ENCODE measurements at places on chromosomes 13 and 19. TPM values are rescaled to one million over a fixed set of nuclear protein-coding genes. Genes with fewer than 3 reads are reported as not detected.

The CYP4F3 gene
- not detected for polyA plus RNA-seq

The ZFP28 gene
- 7.5 TPM for polyA plus RNA-seq

The ZNF723 gene
- not detected for polyA plus RNA-seq

The RYR1 gene
- 0.09 TPM for polyA plus RNA-seq

The DAND5 gene
- polyA plus RNA-seq, result 0.03 TPM

The CCDC169 gene
- polyA plus RNA-seq, result 3.5 TPM

The MBD3L2 gene
- polyA plus RNA-seq, result not detected

The KISS1R gene
- polyA plus RNA-seq, result not detected

The GDF15 gene
- polyA plus RNA-seq, result 24.3 TPM

The TPTE2 gene
- polyA plus RNA-seq, result not detected

The CGB5 gene
- not detected for polyA plus RNA-seq

The GAPDHS gene
- polyA plus RNA-seq, result not detected

The CAPN12 gene
- 0.20 TPM for polyA plus RNA-seq

The ZNF177 gene
- 1.0 TPM for polyA plus RNA-seq

The CNN1 gene
- 24.0 TPM for polyA plus RNA-seq

The BRCA2 gene
- polyA plus RNA-seq, result 2.0 TPM

The CLDND2 gene
- not detected for polyA plus RNA-seq

The NKPD1 gene
- polyA plus RNA-seq, result 0.01 TPM

The FGF14 gene
- 0.94 TPM for polyA plus RNA-seq

The EPSTI1 gene
- 10.9 TPM for polyA plus RNA-seq

The ZNF506 gene
- polyA plus RNA-seq, result 9.6 TPM

The LDLR gene
- 187 TPM for polyA plus RNA-seq

The TMIGD2 gene
- polyA plus RNA-seq, result not detected

The NECTIN2 gene
- 59.4 TPM for polyA plus RNA-seq

The GRIN2D gene
- 0.09 TPM for polyA plus RNA-seq

The CASP14 gene
- not detected for polyA plus RNA-seq

The OR7A5 gene
- polyA plus RNA-seq, result not detected

The PEAK3 gene
- not detected for polyA plus RNA-seq

Data from fibroblast of lung (primary cell).